ENCODE measurements at places on chromosomes 11 and 22. TPM values are rescaled to one million over a fixed set of nuclear protein-coding genes. Genes with fewer than 3 reads are reported as not detected.

HPX gene
- 0.82 TPM for total RNA-seq

ISX gene
- total RNA-seq, result not detected

OR8G1 gene
- not detected for total RNA-seq

LMNTD2 gene
- not detected for total RNA-seq

TSSK2 gene
- not detected for total RNA-seq
